ENCODE measurements at places on chromosomes 5 and 9.
A peak's percentile ranks its signal among the peaks of the same experiment; 100 is the strongest.

GRCh38 chr9:79165020-79165780, 406.6 kb upstream of the TLE4 start:
- DNase-seq, result peak; percentile 14

- peak; percentile 29 for DNase-seq
Observed at GRCh38 chr5:16935231-16936149, 598 bp downstream of the MYO10 start.

GRCh38 chr5:68770551-68770950, 323.3 kb upstream of the SLC30A5 start:
- no peak for DNase-seq

GRCh38 chr9:91697201-91697600, 252.8 kb downstream of the ROR2 start:
- DNase-seq, result no peak

- peak; percentile 63 for DNase-seq
Observed at GRCh38 chr9:36461323-36461722, 61.3 kb upstream of the RNF38 start.

DNA sequence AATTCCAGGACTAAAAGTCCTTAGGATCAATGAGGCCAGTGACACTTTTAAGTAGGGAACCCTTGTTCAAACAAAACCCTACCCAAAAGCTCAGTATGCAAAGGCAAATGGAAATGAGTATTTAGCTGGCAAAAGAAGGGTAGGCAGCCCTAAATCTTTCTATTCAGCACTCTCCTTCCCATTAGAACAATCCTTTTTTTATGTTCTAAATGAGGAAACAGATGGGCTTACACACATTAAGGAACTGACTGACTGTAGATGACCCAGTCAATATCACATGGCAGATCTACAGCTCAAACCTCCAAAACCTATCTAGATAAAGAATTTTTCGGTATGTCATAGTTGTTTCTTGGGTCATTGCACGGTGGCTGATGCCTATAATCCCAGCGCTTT, 7.2 kb downstream of the CSNK1A1 start:
- no peak for DNase-seq

DNA sequence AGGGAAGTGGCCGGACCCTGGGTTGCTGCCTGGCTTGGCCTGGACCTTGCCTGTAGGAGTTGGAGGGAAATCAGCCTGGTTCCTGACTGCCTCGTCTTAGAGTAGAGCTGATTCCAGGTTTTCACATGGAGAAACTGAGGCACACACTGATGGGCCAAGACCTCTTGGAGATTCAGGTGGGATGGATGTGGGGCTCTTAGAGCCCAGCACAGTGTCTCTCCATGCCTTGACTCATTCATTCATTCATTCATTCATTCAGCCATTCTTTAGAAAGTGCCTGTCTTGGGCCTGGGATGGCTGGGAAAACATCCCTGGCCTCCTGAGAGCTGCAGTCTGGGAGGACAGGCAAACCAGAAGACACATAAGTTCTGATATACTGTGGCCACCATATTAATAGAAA, 2.2 kb downstream of the LRRC8A start:
- DNase-seq, result no peak

DNA sequence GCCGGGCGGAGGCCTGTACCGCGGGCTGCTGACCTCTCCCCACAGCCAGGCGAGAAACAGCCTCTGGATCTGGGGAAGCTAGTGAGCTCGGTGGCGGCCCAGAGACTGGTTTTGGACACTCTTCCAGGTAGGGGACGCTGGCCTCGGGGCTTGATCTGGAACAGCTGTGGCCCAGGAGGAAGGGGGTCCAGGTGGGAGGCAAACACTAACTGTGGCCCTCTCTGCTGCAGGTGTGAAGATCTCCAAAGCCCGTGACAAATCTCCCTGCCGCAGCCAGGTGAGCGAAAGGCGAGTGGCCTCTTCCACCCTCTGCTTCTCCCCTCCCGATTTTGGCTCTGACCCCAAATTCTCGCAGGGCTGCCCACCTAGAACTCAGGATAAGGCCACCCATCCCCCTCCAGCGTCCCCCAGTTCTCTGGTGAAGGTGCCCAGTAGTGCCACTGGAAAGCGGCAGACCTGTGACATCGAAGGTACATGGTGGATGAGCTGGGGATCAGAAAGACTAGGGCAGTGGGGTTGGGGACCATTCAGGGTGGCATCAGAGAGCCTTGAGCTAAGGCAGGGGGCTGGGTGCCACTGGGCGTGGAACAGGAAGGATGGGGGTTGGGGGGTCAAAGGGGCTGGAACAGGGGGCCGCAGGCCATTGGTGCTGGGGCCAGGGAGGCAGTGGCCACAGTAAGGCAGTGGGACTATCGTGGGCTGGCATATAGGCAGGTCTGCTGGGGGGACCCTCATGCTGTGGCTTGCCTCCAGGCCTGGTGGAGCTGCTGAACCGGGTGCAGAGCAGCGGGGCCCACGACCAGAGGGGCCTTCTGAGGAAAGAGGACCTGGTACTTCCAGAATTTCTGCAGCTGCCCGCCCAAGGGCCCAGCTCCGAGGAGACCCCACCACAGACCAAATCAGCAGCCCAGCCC, 12.9 kb upstream of the SLC34A1 start:
- DNase-seq, result no peak

All from AG20443 (cell line).